Muscle of leg (tissue), 16 donors: ENCODE measurements at places on chromosomes 2 and 18. TPM values are rescaled to one million over a fixed set of nuclear protein-coding genes. Genes with fewer than 3 reads are reported as not detected.

AQP12A gene
- polyA plus RNA-seq, result 0.88 TPM

NEU2 gene
- not detected for polyA plus RNA-seq

- peak overlapping the region; percentile 45 for H3K27ac ChIP-seq
- no peaks in the 10 kb centered on the region for H3K36me3 ChIP-seq
- H3K4me3 ChIP-seq, result no peak overlapping the region
These were observed 5.9 kb upstream of the MRPL19 start for GRCh38 chr2:75640621-75641121.

DNA sequence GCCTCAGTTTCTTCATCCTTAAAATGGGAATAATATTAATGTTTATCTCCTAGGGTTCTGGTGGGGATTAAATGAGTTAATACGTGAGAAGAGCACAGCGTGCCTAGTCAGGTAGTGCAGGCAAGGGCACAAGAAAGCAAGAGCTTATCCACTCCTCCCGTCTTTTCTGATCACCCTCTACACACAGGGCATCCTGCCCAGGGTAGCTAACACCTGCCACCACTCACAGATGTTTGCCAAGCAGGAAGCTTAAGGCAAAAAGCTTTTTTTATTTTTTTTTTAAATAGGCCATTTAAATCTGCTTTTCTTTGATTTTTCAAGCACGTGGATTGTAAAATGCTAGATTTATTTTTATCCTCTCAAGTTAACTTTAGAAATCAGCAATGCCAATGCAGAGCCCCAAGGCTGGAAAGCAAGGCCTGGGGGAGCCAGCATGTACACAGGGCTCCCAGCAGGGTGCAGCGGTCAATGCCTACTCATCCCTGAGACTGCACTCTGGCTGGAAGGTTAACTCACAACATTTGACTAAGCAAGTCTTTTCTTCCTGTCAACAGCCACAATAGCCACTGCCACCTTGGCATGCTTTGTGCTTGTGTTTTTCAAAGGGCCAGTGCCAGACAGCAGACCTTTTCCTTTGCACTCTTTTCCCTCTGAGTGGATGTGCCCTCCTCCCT is 86.5 kb upstream of the ACAA2 start:
- no peaks in the 10 kb centered on the region for H3K27me3 ChIP-seq
- DNase-seq, result no peak
- H3K4me3 ChIP-seq, result no peak overlapping the region
- no peaks in the 10 kb centered on the region for H3K36me3 ChIP-seq

GRCh38 chr18:45106331-45106774 is 425.7 kb downstream of the SETBP1 start:
- no peaks in the 10 kb centered on the region for H3K36me3 ChIP-seq
- H3K4me3 ChIP-seq, result no peak overlapping the region
- DNase-seq, result peak; percentile 63
- H3K27me3 ChIP-seq, result no peaks in the 10 kb centered on the region
